Progenitor cell of endocrine pancreas (in vitro differentiated cells): ENCODE measurements at places on chromosomes 12 and 14. TPM values are rescaled to one million over a fixed set of nuclear protein-coding genes. Genes with fewer than 3 reads are reported as not detected.

DNA sequence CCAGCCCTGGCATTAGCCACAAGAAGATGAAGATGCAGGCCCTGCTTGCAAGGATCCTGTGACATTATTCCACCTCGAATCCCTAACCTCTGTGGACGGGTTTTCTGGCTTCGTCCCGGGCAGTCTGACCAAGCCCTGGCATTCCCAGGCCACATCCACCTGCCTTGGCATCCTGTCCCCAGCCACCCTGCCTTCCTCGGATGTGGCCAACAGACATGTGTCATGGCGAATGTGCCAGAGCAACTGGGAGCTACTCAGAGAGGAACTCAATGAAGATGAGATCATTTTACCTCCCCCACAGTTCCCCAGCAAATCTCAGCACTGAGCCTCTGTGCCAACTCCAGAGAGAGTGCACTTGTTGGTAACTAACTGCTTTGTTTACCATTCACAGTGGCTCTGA lies 33.5 kb upstream of the KCNA5 start:
- H3K27ac ChIP-seq = no peak overlapping the region
- peaks cover 48% of the 10 kb centered on the region for H3K27me3 ChIP-seq
- no peak for DNase-seq
- no peak overlapping the region for H3K4me3 ChIP-seq

DNA sequence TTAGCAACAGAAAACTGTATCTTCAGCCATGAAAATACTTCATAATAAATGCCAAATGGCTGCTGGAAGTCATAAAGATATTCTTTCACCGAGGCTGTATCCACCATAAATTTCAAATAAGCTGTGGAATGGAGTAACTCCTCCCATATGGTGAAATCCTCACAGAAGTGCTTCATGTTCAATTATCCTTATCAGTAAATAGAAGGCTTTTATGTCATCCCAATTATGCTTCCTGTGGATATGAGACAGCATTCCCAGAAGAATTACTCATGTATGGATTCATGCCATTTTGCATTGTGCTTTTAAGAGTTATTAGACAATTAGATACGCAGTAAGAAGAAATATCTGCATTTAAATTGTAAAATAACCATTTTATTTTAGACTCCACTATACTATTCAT lies 99.0 kb downstream of the RTN1 start:
- no peaks in the 10 kb centered on the region for H3K27me3 ChIP-seq
- H3K4me3 ChIP-seq = no peak overlapping the region
- no peak overlapping the region for H3K27ac ChIP-seq
- H3K36me3 ChIP-seq = no peaks in the 10 kb centered on the region

GRCh38 chr12:24701343-24701742 lies 247.6 kb downstream of the BCAT1 start:
- H3K4me3 ChIP-seq = no peak overlapping the region
- DNase-seq = no peak
- no peak overlapping the region for H3K27ac ChIP-seq
- H3K4me1 ChIP-seq = peaks cover 3% of the 10 kb centered on the region

Gene ACVRL1
- total RNA-seq = 0.18 TPM in 1 of 2 replicates, not detected in the other

DNA sequence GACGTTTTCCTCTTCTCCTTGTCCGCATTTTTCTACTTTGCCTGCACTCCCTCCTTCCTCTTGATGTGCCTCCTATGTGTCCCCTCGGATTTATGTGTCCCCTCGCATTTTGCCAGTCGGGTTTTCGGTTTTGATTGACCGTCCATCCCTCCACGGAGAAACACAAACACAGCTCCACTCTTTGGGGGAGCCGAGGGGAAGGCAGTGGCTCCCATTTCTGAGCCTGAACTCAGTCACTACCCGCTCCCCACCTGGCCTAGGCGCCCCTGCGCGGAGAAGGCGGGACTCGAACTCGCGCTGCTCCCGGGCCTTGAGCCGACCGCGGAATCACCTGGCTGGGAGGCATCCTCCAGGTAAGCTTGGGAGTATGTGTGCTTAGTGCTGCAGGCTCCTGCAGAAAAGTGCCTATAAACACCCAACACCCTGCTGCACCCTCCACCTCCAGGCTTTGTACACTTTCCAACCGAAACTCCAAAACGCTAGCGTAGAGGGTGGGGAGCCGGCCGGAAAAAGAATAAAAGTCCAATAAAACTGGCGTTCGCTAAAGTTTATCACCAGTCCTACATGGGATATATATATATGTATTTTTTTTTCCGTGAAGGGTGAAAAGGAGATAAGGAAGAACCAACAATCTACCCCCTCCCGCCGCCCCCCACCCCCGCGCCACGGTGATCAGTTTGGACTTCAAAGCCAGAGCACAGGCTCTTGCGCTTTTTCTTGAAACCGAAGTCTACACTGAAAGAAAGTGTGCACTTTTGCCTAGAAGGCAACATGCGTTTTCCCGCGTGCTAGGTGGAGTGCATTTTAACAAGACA lies 3.3 kb upstream of the CCND2 start:
- no peak for DNase-seq
- H3K27ac ChIP-seq = peak overlapping the region; percentile 93
- H3K27me3 ChIP-seq = peaks cover 43% of the 10 kb centered on the region
- H3K4me1 ChIP-seq = peaks cover 26% of the 10 kb centered on the region
- peak overlapping the region; percentile 90 for H3K4me3 ChIP-seq

Gene KRT7
- total RNA-seq = 11.6 and 18.2 TPM in 2 replicates

Gene IL31
- not detected in 2 replicates for total RNA-seq

DNA sequence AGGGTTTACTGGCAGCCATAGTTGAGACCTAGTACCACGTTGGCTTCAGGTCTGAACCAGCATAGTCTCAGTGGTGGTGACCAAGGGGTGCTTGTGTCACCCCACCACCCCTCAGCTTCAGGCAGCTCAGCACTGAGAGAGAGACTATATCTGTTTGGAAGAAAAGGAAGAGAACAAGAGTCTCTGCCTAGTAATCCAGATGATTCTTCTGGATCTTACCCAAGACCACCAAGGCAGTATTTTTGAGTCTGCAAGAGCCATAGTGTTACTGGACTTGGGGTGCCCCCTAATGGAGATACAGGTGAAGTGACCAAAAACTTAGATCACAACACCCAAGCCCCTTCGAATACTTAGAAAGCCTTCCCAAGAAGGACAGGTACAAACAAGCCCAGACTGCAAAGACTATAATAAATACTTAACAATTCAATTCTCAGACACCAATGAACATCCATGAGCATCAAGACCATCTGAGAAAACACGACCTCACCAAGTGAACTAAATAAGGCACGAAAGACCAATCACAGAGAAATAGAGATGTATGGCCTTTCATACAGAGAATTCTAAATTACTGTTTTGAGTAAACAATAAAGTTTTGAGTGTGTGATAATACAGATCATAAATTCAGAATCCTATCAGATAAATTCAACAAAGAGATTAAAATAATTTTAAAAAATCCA lies 107.0 kb downstream of the HELB start:
- no peak for DNase-seq
- H3K36me3 ChIP-seq = peaks cover 9% of the 10 kb centered on the region
- no peak overlapping the region for H3K4me3 ChIP-seq
- peaks cover 2% of the 10 kb centered on the region for H3K4me1 ChIP-seq
- no peaks in the 10 kb centered on the region for H3K27me3 ChIP-seq

DNA sequence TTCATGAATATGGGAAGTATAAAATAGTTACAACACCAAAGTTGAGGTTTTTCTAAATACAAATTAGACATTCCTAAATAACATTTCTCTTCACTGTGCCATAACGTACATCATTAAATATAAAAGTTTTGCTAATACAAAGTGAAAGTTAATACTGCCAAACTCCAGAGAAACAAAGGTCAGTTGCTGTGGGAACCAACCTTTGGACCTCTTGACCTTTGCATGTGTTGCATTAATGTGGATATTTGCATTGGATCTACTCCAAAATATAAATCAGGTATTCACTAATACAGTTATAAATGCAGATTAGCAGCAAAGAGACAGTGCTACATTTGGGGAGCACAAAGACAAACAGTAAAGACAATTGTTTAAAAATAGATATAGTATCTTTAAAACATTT lies 366.0 kb upstream of the USP15 start:
- no peak for DNase-seq
- no peaks in the 10 kb centered on the region for H3K27me3 ChIP-seq

GRCh38 chr14:94119071-94119470 lies 8.5 kb downstream of the IFI27 start:
- H3K4me1 ChIP-seq = no peaks in the 10 kb centered on the region
- DNase-seq = no peak
- H3K36me3 ChIP-seq = no peaks in the 10 kb centered on the region
- H3K4me3 ChIP-seq = no peak overlapping the region

- no peak overlapping the region for H3K27ac ChIP-seq
- H3K4me1 ChIP-seq = peaks cover 9% of the 10 kb centered on the region
- peaks cover 11% of the 10 kb centered on the region for H3K36me3 ChIP-seq
- no peaks in the 10 kb centered on the region for H3K27me3 ChIP-seq
- DNase-seq = no peak
Observed at GRCh38 chr12:27576667-27577347, 52.8 kb downstream of the PPFIBP1 start.

DNA sequence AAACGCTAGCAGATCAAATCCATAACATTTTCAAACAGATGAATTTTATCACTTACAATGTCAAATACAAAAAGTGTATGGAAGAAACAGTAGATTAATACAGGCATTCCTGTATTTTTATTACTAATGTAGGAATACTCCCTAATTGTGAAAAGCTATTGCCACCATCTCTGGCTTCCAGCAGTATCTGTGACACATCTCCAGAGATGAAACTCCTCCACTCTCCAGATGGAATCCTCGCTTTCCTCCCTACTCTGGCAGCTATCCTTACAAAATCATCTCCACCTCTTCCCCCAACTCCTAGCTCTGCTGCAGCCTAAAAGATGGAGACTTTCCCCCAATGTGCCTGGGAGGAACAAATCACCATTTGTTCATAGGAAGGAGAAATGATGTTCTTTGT lies 211.4 kb downstream of the SSPN start:
- H3K4me1 ChIP-seq = no peaks in the 10 kb centered on the region
- no peak overlapping the region for H3K27ac ChIP-seq
- H3K36me3 ChIP-seq = no peaks in the 10 kb centered on the region
- no peak for DNase-seq
- no peaks in the 10 kb centered on the region for H3K27me3 ChIP-seq

GRCh38 chr14:25150934-25151790 lies 101.2 kb upstream of the STXBP6 start:
- H3K36me3 ChIP-seq = no peaks in the 10 kb centered on the region
- DNase-seq = no peak
- peaks cover 13% of the 10 kb centered on the region for H3K27me3 ChIP-seq

DNA sequence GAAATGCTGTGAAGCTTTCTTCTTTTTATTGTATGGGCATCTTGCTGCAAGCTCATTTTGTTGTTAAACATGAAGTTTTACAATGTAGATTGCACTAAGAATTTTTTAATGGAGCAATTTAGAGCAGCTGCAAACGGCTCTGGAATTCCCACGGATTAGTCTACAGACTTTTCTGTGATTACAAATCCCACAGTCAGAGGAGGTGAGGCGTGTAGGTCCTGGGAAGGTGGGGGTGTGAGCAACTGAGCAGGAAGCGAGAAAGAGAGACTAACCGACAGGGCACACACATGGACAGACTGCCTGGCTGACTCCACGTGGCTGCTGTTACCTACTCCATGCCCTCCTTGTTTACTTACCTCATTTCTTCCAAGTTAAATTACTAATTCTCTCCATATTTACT lies 348.5 kb downstream of the NPAS3 start:
- H3K4me3 ChIP-seq = no peak overlapping the region
- H3K4me1 ChIP-seq = peaks cover 8% of the 10 kb centered on the region
- H3K27ac ChIP-seq = no peak overlapping the region

- H3K4me3 ChIP-seq = no peak overlapping the region
- H3K36me3 ChIP-seq = no peaks in the 10 kb centered on the region
- peaks cover 17% of the 10 kb centered on the region for H3K4me1 ChIP-seq
- H3K27ac ChIP-seq = no peak overlapping the region
- H3K27me3 ChIP-seq = no peaks in the 10 kb centered on the region
Observed at GRCh38 chr14:58699681-58700205, 62.0 kb downstream of the DACT1 start.

Gene FGF6
- not detected in 2 replicates for total RNA-seq

DNA sequence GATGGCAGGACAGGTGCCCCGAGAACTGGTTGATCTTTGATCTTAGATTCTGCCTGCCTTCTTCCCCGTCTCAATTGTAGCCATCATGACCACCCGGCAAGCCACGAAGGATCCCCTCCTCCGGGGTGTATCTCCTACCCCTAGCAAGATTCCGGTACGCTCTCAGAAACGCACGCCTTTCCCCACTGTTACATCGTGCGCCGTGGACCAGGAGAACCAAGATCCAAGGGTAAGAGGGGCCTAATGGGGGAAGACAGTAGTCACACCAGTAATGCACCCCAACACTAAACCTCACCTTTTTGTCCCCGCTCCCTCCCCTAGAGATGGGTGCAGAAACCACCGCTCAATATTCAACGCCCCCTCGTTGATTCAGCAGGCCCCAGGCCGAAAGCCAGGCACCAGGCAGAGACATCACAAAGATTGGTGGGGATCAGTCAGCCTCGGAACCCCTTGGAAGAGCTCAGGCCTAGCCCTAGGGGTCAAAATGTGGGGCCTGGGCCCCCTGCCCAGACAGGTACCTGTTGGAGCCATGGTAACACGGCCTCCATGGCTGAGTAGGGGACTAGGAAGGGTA lies 556 bp downstream of the TROAP start:
- H3K4me3 ChIP-seq = peak overlapping the region; percentile 98
- H3K4me1 ChIP-seq = peaks cover 14% of the 10 kb centered on the region
- peaks cover 10% of the 10 kb centered on the region for H3K27me3 ChIP-seq
- no peak for DNase-seq

Gene USP44
- total RNA-seq = 11.6 and 13.3 TPM in 2 replicates

Gene STYK1
- 0.79 and 0.95 TPM in 2 replicates for total RNA-seq

Gene LRP1-AS
- total RNA-seq = not detected in 2 replicates

DNA sequence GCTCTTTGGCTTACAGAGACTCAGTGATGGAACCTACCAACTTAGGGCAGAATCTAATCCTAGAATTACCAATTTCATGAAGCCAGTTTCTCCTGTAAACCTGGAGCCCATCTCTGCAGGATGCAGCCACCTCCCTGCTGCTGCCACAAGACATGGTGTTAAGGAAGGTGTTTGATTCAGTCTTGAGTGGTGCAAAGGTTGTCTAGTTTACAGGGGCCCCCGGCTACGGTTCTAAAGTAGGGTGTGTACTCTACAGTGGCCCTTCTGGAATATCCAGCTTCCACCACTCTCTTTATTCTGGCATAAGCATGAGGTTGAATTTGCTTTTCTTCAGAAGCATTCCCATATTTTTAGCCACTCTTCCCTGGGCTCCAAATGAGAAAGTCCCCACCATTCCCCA lies 154.1 kb upstream of the GRIP1 start:
- DNase-seq = no peak
- no peaks in the 10 kb centered on the region for H3K36me3 ChIP-seq
- no peak overlapping the region for H3K27ac ChIP-seq
- no peak overlapping the region for H3K4me3 ChIP-seq
- H3K27me3 ChIP-seq = no peaks in the 10 kb centered on the region
